ENCODE measurements at places on chromosomes 6 and 20.

- peak; percentile 54 for DNase-seq
Measured at GRCh38 chr6:33288921-33289783, at the start of the genes PFDN6 and WDR46. TSS of gene PFDN6 (plus strand) at chr6:33289601. CDS start at chr6:33289857, 256 bp downstream. TSS of gene WDR46 (minus strand) at chr6:33289239. CDS start at chr6:33289170, 69 bp downstream.

- DNase-seq, result no peak
Measured at GRCh38 chr20:38164624-38165088, 414 bp downstream of the TGM2 start.

GRCh38 chr20:5145365-5146098 is 18.7 kb downstream of the CDS2 start:
- no peak for DNase-seq

GRCh38 chr6:117547688-117548621 is 54.4 kb downstream of the GOPC start:
- DNase-seq, result no peak

- DNase-seq, result no peak
Measured at GRCh38 chr6:134172706-134173365, 120.4 kb upstream of the SLC2A12 start.

DNA sequence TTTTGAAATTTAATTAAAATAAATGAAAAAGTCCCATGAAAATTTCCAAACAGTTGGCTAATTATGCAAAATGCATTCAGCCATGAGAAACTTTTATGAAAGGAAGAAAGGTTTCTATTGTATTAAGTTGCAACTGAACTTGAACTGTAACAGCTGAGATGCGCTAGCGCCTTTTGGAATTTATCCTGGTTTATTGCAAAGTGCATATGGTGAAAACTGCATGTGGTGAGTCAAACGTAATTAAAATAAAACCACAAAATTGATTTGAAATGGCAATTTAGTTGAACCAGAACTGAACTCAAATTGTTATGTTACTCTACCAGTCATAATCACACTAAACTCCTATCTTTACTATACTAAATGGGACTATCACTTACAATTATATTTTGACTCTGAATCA is 46.4 kb upstream of the COL21A1 start:
- DNase-seq, result no peak

DNA sequence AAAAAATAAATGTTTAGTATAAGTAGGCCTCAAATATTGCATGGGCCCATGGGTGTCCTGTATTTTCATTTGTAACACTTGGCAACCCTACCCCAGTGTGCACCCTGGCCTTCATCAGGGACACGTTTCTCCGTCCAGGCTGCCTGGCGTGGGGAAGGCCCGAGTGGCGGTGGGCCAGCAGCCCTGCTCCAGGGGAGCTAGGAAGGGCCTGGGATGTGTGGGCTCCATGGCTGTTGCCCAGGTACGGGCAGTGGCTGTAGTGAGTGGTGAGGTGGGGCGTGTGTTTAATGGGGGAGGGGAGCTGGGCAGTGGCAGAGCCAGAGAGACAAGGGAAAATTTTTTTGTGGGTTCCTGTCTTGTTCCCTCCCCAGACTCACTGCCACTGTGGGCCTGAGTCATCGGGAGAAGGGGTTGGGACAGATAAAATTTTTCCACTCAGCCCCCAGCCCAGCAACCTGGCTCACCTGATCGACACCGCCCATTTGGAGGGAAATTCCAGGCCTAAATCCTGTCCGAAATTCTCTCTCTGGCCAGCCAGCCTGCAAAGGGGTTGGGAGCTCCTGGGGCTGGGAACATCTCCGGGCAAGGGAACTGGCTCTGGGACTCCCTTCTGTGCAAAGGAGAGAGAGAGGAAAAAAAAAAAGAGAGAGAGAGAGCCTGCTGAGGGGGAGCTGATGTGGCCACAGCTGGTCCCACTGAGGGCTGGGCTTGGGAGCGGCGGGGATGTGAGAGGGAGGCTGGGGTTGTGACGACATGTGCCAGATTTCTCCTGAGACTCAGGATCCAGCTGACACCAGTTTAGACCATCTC is 32.5 kb upstream of the VEGFA start:
- DNase-seq, result no peak

DNA sequence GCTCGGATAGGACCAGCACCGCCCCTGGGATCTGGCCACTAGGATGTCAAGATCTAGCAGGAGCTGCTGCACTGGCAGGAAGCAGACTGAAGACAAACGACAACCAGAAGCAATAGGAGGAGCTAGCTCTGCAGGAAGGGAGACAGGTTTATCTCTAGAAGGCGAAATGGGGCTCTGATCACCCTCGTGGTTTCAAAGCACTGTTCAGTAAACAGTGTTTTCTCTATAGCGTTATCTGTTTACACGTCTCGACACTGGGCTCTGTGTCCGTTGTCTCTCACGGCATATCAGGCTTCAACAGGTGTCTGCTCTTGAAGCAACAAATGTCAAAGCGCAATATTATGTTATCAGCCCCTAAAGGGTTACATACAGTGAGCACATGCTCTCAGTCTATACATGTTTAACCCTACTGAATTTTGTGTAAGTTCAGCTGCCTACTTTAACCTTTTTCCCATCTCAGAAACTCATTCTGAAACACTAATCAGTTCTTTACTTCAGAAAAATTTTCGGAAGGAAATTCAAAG is 23.8 kb downstream of the TMEM14B start:
- no peak for DNase-seq

DNA sequence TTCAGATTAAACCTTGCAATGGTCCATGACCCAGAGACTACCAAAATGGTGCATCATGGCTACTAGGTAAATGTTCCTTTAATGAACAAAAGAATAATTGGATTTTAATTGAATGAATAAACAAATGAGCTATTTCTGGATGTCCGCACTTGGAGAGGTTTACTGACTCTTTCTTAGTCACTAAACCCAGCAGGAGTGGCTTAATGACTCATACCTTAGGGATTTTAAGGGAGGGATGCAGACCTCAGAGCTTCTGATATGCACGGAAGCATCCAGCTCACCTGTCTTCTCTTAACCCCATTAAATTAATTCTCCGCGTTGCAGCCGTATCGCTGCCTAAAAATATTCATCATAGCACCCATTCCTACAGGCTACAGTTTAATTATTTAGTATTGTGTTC is 970.0 kb upstream of the SLC35B3 start:
- DNase-seq, result no peak

- DNase-seq, result no peak
Measured at GRCh38 chr20:35192118-35192872, 20.4 kb downstream of the PROCR start.

- no peak for DNase-seq
Measured at GRCh38 chr6:25899580-25900408, 25.8 kb upstream of the SLC17A3 start.

- DNase-seq, result no peak
Measured at GRCh38 chr6:127457456-127458064, 1.6 kb downstream of the KIAA0408 start.

DNA sequence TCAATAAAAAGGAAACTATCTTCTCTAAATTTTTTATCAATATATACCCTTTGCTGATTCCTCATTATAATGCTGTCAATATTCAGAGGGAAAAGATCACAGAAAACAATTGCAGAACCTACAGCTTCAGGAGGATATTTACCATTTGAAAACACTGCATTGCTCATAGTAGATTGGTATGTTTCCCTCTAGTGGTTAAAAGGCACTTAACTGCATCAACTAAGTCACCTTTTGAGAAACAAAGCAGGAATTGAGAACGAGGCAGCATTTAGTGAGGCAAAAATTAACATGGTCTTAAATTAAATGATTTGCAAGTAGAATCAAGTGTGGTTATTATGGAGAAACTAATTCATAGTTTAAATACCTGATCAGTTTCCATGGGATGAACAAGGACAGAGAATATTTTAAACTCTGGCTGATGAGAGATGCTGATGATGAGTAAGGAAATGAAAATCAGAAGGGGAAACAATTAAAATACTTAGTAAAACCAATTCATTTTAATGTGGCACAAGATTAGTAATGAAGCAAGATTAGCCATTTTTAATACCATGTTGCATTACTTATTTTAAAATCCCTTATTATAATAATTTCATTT is 642.1 kb downstream of the EPHA7 start:
- no peak for DNase-seq

- DNase-seq, result no peak
Measured at GRCh38 chr6:41607036-41607435, 31.2 kb upstream of the MDFI start.

GRCh38 chr6:69866351-69866769 is at the start of gene COL19A1:
TSS of gene COL19A1 (plus strand) at chr6:69866556. CDS start at chr6:69879568, 13,012 bp downstream.
- peak; percentile 5 for DNase-seq

DNA sequence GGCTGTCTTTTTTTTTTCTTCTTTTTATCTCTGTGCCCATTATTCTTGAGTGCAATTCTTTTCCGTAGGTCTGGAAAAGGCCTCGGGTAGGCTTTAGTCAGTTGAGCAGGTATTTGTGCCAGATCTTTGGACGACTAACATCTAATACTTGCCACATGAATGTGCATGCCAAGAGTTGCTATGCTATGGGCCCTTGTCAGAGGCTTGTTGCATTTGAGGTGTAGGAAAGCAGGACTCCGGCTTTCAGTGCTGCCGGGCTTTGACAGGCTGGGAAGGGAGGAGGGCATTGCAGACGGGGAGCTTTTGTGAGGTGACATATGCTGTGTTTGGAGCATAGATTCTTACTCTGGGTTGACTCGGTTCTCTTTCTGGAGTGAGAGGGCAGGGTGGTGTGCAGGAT is 10.2 kb downstream of the LRRC1 start:
- no peak for DNase-seq

DNA sequence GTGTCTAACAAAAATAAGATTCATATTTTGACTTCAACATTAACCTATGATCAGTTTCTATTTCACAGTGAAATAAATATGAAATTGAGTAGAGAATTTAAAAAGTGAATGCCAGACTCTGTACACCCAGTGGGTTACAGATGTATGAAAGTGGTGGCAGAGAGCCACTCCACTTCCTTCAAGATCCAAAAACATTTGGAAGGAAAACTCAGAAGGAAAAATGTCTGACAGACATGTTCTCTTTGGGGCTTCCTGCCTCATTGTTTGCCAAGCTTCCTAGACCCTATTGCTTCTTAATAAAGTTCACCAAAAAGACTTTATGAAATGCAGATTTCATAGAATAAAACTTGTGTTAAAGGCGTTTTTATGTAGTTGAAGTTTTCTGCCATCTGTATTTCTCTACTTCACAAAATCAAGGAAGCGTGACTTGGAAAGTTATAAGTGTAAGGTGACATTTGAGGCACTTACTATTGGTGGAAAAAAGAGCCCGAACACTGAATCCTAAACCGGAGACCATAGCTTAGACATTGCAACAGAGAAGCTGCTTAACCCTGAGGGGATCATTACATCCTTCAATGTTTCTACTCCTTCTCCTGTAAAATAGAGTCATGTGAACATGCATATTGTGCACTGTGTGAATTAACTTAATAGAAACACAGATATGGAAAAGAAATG is 12.8 kb downstream of the HMGCLL1 start:
- DNase-seq, result no peak

GRCh38 chr20:1310071-1310470 is 18.9 kb downstream of the SDCBP2 start:
- no peak for DNase-seq

DNA sequence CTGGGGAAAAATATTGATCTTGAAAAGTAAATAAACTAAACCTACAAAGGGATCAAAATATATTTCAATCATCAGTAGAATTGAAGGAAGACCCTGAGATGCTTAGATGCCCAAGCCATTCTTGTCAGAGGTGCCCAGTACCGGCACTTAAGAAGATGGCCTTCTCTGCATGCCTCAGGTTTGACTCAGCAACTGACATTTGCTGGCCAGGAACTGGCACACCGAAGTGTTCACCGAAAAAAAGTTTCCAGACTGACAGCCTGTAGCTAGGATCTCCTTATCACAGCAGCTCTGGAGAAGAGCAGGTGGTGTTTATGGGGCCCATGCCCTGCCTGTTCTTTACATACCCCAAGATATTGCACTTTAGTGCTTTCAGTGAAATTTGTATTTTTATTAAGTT is 203.2 kb downstream of the MOXD1 start:
- no peak for DNase-seq

DNA sequence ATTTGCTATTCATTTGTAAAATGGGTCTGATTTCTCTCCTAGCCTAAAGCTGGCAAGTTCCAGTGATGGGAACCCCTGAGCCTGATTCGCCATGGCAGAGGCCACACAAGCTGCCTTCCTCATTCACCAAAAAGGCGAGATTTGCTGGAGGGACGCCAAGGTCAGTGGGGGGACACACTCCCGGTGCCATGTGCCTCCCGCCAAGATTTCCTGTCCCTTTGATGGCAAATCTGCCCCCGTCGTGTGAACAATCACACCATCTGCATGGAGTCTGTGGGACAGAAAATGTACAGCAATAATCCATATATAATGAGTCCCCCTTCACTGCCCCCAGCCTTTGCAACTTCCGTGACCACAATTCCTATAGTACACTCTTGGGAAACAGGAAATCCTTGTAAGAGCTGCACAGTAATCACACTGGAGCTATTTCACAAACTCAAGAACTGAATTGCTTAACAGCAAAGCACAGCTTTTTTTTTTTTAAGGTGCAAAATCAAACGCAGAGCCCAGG is 15.7 kb upstream of the IGF2R start:
- DNase-seq, result no peak

DNA sequence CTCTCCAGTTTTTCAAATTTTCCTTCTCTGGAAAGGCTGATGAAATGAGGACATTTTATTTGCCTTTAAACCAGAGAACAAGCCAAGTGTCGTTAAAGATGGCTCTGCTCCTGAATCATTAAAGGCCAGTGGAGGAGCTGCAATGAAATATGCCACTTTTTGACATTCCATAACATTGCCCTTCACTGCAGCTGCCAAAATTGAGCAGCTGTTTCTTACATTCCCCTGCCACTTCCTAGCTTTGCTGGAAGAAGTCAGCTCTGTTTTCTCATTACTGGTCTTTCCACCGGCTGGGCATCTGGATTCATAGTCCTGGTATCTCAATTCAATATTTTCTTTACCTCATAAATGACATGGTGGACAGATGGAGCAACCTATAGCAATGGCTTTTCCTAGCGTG is 45.5 kb upstream of the NRN1 start:
- no peak for DNase-seq

Data from stimulated activated CD4-positive, alpha-beta T cell treated with anti-CD3 and anti-CD28 coated beads, Interleukin-1b, Interleukin-23, amount 100 ng/mL, for 1 hour (primary cell).